ENCODE measurements at places on chromosomes 2 and 18. TPM values are rescaled to one million over a fixed set of nuclear protein-coding genes. Genes with fewer than 3 reads are reported as not detected.

GRCh38 chr2:234414596-234414995, 82.3 kb downstream of the ARL4C start:
- no peak for DNase-seq

DNA sequence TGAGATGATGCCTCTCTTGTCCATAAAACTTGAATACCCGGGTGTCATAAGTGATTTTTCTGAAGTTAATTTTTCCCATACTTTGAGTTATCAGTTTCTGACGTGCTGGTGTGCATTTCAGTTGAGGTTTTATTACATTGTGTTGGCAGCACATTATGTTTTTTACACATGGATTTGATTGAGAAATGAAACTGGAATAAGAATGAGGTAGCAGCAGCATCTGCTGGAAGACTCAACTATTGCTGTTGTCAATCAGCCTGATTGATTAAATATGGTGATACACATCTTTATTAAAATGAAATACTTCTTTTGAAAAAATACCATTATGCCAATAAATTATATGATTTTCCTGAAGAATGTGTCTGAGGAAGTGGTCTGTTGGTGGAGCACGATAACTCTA, 60.5 kb downstream of the INSIG2 start:
- no peak for DNase-seq

DNA sequence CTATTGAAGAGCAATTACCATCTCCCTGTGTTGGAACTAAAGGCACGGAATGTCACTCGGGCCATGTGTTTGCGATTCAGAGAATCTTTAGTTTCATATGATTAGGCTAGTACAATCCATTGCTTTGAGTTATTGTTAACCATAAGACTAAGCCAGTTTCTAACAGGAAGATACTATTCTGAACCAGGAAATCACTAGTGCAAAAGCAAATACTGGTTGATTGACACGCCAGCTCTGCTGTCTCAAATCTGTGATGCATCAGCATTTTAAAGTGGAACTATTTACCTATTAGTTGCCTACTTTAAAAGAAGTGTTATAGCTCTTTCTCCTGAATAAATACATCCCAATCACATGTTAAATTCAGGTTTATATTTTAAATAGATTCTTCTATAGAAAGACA, 61.9 kb downstream of the AFTPH start:
- no peak for DNase-seq

DNA sequence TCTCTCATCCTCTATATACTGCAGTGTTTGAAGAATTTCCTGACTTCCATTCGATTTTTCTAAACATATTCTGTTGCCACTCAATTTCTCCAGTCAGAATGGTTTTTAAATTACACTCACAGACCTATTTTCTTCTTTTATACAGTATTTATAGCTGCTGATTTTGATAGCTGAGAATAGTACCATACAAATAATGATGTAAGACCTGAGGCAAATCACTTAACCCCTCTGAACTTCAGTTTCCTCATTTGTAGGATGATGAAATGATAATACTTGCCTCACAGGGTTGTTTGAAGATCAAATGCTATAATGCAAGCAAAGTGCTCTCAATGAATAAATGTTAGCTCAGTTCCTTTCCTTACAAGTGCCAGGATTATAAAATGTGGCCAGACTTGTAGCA, 241.8 kb downstream of the CPS1 start:
- DNase-seq: no peak

DNA sequence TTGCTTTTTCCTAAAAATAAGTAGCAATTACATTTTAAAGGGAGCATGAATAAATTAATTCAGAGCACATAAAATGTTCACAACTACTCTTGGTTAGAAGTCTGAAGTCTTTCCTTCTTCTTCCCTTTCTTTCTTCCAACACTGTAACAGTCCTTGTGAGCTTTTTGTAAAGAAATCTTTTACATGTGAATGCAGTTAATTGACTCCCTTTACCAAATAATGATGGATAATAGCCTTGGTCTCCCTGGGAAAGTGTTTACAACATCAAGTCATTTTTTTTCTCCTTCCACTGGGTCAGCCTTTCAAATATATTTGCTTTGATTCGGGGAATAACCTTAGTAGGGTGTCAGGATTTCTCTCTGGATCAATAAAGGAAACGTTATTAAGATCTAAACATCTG, 39.1 kb downstream of the CALCRL start:
- DNase-seq: no peak

DNA sequence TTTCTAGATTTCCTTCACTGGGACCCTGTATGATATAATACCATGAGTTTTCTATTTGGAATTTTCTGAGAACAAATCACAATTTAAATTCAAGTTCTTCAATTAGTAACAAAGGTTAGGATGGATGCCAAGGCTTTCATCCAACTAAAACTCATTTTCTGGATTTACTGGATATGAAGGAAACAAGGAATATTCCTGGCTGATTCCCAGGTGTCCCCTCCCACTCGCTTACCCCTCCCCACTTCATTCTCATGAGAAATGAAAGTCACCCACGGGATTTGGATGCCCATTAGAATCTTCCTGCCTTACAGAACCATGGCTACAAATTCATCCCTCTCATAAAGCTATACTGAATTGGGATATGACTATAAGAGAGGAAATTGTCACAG, 40.0 kb downstream of the RNU4ATAC start:
- DNase-seq: no peak

DNA sequence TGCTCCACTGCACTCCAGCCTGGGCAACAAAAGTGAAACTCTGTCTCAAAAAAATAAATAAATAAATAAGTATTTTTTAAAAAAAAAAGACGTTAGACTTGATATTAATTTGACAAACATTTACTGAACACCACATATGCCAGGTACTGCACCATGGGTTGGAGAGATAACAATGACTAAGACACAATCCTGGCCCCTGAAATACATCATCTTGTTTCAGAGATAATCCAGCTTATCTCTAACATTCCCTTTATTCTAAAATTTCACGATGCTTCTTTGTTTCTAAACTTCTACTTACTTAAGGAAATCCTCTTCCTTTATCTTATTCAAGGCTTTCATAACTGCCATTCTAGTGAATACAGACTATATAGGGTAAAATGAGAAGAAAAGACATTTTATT, 55.0 kb upstream of the PEX13 start:
- DNase-seq: no peak

DNA sequence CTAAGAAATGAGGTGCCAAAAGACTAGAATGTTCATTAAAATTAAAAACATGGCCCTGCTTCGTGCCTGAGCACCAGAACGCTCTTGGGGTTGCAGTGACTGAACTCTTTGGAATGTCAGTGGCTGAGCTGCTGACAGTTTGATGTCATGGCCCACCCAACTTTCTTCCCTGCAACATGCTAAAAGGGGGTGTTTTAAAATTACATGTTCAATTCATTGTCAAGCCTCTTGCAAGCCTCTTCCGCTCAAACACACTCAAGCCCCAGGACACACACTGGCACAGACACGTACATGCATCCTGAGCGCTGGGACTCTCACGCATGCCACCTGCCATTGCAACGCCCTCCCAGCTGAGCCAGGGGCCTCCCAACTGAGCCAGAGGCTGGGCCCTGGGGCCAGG, 12.6 kb downstream of the RUFY4 start:
- no peak for DNase-seq

GRCh38 chr2:213016984-213017351, 134.4 kb downstream of the IKZF2 start:
- DNase-seq: no peak

GRCh38 chr2:208296610-208297009, 30.6 kb downstream of the PIKFYVE start:
- no peak for DNase-seq

DNA sequence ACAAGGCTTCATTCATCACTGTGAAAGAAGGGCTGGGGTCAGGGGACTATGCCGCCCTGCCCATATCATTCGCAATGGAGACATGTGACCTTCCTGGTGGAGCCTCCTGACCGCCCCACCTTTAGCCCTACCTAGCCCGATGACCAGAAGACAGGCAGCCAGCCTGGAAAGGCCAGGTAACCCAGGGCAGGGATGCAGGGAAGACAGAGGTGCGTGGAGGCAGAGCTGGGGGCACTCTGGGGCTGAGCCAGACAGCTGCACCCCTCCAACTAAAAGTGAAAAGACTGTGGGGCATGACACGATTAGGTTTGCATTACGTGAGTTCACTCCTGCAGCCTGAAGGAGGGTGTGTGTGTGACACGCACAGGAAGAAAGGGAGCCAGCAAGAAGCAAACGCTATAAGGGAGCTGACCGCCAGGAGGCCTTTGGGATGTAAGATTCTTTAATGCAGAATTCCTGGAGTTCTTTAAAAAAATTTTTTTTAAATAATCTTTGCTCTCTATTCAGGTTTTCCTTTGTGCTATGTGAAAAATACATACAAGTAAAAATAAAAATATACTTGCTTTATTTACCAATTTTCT, 3.7 kb upstream of the HES6 start:
- no peak for DNase-seq

NGEF gene
- 71.3 TPM for total RNA-seq

IL1RL2 gene
- 0.11 TPM for total RNA-seq
